NCI-H1436 treated with DMSO at 0.1 percent for 48 hours (cell line): ENCODE measurements at places on chromosomes 11 and 22.

DNA sequence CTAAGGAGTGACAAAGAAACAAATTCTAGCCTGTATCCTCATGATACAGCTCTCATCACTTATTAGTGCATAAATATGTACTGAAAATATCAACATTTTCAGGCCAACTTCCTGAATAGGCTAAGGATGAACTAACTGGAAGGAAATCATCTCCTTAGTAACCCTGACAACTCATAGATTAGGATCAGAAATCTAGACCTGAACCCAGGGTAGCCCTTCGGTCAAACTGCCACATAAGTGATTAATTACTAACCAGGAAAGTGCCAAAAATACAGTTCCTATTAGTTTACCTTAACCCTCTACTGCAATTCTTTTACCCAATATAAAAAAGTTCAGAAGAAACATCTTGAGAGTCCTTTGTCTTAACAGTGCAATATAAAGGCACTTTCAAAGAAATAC lies 40.0 kb downstream of the AMBRA1 start:
- DNase-seq: no peak

GRCh38 chr11:96335388-96335787 lies 7.6 kb downstream of the MAML2 start:
- DNase-seq: no peak

DNA sequence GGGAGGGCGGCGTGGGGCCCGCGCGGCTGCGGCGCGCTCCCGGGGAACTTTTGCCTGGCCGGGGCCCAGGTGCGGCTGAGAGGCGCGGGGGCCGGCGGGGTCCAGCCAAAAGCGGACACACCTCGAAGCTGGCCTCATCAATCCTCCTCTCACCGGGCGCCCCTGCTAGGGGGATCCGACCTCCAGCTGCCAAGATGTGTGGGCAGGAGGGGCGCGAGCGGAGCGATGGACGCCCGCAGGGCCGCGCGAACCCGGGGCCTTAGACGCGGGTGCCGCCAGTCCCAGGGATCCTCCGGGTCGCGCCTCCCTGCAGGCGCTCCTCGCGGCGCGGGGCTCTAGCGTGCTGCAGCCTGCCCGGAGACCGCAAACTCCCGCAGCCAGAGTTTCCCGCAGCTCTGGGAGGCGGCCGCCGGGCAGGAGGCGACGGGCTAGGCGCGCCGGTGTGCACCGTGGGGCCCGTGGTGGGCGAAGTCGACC lies 785 bp downstream of the IGSF9B start:
- no peak for DNase-seq

DNA sequence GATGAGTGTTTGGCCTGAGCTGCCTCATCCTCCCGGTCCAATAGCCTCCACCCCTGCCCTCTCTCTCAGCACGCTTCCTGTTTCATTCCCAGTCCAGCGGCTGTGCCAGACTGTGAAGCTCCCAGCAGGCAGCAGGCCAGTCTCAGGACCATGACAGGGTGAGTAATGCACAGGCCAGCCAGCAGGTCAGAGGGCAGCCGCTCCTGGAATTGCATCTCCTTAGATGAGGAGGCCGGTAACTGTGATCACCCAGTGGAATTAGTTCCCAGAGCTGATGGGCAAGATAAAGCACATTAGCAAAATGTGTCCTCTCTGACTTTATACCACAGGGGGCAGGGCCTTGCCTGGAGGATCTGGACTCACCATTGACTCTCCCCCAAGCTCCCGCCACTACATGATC lies 251.2 kb downstream of the ETS1 start:
- DNase-seq: no peak

- no peak for DNase-seq
These were observed 18.7 kb downstream of the ART5 start for GRCh38 chr11:3623121-3623520.

DNA sequence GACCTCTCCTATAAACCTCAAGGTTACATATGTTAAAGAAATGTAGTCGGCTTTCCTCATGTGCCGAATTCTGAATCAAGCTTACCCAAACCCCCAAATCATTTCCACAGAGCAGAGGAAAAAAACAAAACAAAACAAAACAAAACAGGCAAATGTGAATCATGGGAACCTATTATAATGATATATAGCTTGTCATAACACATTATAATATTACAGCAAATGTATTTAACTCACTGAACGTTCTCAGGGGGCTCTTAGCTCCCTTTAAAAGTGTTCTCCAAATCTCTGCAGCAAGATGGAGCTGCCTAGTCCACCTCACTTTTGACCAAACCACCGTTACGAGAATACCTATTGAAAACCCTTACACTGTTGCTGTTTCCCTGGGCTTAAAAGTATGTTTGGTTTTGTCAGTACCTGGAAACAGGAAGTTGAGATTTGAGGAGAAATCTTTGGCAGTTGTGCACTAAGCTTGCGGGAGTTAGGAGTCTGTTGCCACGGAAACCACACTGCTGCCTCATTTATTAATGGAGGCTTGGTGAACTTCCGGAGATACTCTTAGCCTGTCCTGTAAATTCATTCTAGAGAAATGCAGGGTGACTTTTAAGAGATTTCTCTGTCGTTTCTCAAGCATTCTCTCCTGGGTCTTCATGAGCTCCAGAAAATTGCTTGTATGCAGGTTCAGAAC lies 167.0 kb upstream of the RASSF10 start:
- no peak for DNase-seq

- DNase-seq: no peak
These were observed 254.0 kb upstream of the PITPNB start for GRCh38 chr22:28172892-28173670.

- DNase-seq: no peak
These were observed 44.7 kb downstream of the MUC6 start for GRCh38 chr11:991711-992307.

GRCh38 chr22:17121233-17122195 lies at the start of gene TMEM121B:
TSS of gene TMEM121B (minus strand) at chr22:17121360. CDS start at chr22:17121127, 233 bp downstream.
- peak; percentile 31 for DNase-seq

- no peak for DNase-seq
These were observed 6.1 kb downstream of the SREBF2 start for GRCh38 chr22:41838842-41839618.

DNA sequence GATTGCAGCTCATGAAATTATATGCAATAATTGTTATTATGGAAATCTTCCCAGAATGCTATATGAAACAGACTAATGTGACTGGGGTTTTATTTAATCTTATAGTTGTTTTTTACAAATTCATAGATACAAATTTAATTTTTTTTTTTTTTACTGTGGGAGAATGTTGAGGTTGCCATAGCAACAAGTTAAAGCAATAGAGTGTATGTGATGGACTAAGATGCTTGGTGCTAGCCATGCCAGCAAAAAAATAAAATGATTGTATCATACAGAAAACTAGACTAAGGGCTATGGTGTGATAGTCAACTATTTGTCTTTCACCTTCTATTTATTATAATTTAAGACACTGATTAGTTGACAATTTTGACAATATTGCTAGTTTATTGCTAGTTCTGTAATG lies 163.2 kb upstream of the BLID start:
- DNase-seq: no peak

GRCh38 chr11:64163951-64164350 lies 2.0 kb downstream of the MACROD1 start:
- no peak for DNase-seq

GRCh38 chr22:42194104-42194851 lies 63.7 kb upstream of the CYP2D6 start:
- no peak for DNase-seq

DNA sequence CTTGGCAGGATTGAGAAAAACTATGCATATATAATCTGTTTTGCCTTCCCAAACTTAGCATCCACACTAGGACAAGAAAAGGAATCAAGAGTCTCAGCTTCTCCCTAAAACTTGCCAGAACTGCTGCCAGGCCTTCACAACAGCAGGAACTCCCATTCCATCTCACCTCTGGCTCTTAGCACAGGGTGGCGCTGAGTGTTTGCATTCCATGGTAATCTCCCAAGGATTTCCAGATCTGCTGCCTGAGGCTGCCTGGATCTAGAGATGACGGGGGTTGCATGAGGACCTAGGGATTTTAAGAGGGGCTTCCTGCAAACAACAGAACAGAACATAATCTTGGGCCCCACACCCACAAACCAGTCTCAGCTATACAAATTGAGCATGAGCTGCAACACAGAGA lies 87.1 kb upstream of the OPCML start:
- DNase-seq: no peak

DNA sequence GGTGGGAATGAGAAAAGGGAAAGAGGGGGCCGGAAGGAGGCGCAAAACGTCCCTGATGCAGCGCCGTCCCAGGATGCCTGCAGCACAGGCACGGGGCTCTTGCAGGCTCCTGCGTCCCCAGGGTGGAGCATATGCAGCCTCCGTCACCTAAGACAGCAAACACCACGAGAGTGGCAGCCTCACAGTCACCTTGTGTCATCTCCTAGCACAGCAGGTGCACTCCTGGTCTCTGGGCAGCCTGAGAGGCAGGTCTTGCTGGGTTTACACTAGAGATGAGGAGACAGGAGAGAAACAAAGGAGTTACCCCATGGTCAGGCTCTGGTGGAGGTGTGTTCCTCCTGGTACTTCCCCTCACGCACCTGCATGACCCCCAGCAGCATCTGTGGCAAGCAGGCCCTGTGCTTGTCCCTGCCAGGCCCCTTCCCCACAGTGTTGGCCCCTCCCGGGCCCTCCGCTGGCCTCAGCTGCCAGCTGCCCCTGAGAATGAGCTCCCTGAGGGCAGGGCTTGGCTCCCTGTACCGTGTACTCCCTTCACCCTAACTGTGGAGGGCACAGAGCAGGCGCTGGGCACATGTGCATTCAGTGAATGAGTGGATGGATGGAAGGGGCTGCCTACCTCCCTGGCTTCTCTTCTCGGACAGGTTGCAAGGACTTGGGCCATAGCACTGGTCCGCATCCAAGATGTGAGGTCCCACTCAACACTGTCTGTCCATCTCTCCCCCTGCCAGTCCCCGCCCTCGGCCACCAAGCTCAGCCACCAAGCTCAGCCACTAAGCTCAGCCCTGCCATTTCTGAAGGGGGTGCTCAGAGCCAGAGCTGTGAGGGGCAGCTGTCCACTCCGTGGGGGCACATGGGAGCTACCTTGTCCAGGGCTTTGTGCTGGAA lies 988.6 kb downstream of the BRD1 start:
- no peak for DNase-seq

DNA sequence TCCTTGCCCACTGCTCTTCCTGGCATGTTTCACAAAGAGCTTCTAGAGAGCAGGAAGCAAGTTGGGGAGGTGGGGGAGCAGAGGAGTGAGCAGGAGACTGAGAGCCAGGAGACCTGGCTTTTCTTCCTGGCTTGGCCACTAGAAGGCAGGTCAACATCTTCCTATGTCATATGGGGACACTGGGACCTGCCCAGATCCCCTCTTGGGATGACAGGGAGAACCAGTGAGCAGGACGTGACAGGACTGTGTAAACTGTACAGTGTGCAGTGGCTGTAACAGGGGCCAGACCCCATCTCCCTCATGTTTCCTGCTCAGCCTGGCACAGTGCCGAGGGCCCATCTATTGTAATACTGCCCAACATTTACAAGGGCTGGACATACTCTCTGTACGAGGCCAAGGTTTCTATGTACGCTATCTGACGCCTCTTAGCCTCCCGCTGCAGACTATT lies 29.4 kb downstream of the GDPD5 start:
- DNase-seq: no peak
